ENCODE measurements at places on chromosomes 5 and 9. TPM values are rescaled to one million over a fixed set of nuclear protein-coding genes. Genes with fewer than 3 reads are reported as not detected.
A peak's percentile ranks its signal among the peaks of the same experiment; 100 is the strongest.

ACTBL2 gene
- total RNA-seq = not detected

ANXA6 gene
- total RNA-seq = 274 TPM

MELK gene
- total RNA-seq = not detected

DNA sequence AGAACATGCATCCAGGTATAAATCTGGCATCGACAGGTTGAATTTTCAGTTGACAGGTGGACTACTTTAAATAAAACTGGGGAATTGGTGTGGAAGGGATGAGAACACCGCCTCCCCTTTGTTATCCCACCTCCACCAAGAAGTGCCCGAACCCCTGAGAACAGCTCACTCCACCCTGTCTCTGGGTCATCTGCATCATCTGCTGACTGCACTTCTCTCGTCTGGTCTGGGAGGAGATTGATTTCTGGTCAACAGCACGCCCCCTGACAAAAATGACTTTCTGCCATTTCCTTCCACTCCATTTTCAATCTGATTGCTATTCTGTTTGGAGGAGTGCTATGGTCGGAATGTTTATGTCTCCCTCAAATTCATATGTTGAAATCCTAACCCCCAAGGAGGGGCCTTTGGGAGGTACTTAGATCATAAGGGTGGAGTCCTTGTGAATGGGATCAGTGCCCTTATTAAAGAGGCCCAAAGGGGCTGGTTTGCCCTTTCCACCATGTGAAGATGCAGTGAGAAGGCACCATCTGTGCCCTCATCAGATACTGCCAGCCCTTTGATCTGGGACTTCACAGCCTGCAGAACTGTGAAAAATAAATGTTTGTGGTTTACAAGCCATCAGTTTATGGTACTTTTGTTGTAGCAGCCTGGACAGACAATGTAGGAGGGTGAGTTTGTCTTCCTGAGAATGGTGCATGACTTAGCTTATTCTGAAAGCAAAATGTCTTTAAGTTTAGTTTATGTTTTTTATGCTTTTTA, 145.7 kb downstream of the EGFLAM start:
- DNase-seq = no peak

DNA sequence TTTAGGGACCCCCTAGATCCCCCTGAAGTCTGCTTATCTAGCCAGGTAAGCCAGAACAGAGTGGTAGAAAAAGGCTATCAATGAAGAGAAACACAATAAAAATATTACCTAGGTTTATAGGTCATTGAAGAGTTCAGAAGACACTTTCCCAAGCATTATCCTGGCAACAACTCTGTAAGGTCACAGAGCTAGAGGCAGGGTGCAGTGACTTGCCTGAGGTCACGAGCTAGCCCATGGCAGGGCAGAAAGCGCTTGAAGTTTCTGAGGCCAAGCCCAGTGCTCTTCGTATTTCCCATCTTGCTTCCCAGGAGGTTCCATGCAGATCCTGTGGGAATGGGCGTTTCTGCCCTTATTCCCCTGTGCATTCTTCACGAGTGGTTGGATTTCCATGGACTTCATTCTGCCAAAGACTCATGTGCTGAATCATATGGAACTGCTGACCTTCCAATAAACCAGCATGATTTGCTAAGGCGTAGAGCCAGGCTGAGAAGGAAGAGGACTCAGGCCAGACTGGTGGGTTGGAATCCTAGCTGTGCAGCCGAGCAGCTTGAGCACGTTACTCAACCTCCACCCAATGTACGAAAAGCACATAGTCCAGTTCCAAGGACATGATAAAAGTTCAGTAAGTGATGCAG, 22.1 kb downstream of the TRMO start:
- no peak for DNase-seq

- DNase-seq = no peak
Measured at GRCh38 chr9:28808042-28808441, 1234.8 kb upstream of the C9orf72 start.

DNA sequence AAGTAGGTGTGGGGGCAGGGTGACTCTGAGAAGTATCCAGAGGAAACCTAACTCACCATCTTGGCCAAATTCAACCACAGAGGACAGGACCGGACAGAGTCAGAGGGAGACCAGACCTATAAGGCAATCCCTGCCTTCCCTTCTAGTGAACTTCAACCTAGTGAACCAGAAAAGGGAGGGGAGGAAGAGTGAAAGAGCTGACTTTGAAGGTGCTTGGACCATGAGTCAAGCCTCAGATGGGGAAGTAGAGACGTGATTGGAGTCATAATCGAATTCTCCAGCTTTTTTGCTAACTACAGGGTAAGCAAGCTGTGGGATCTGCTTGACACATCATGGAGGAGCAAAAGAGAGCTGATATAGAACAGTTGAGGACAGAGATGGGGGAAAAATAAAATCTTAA, 18.8 kb upstream of the KIF2A start:
- no peak for DNase-seq

DNA sequence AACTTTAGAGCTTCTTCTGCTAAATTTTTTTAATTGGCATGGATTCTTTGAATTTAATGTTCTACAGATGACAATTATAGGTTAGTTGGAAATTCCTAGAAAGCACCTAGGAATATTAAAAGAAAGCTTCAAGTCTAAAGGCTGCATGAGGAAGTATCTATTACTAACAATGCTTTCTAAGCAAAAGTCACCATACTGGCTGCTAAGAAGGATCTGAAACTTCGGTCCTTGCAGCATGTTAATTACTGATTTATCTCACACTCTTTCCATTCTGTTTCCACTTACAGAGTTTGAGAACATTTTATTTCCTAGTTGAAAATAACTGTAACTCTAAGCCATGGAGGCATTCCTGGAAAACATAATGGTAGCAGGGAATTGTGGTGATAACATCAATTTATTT, 8.4 kb downstream of the SEMA6A start:
- no peak for DNase-seq

- DNase-seq = peak; percentile 20
Measured at GRCh38 chr5:68725905-68726683, 367.7 kb upstream of the SLC30A5 start.
